T follicular helper cell (primary cell): ENCODE measurements at places on chromosomes 1 and 21.

DNA sequence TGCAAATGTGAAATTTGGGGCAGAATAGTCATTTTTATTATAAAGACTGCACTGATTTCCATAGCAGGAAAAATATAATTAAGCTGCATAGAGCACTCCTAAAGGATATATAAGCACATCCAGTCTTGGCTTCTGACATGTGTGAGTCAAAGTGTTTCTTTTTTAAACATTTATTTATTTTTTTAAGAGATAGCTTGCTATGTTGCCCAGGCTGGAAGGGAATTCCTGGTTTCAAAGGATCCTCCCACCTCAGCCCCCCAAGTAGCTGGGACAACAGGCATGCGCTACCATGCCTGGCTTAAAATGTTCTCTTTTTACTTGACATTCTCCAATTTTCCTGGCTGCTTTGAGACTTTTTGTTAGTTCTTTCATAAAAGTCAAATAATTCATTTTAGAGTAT is 126.1 kb downstream of the HMCN1 start:
- no peak for DNase-seq

DNA sequence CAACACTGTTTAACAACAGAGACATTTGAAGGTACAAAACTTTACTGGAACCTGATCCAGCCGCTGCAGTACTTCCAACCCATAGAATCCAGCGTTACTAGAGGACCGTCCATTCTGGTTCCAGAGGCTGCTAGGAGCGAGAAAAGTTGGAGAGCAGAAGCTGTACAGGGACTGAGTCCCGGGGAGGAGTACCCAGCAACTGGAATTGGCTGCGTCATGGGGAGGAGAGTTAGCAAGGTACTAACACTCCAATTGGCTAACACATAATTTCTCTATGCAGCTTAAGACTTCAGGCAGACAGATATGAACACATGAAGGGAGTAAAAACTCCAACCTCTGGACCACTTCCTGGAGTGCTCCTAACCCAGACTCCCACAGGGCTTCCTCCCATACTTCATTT is 2.1 kb upstream of the QSOX1 start:
- no peak for DNase-seq

DNA sequence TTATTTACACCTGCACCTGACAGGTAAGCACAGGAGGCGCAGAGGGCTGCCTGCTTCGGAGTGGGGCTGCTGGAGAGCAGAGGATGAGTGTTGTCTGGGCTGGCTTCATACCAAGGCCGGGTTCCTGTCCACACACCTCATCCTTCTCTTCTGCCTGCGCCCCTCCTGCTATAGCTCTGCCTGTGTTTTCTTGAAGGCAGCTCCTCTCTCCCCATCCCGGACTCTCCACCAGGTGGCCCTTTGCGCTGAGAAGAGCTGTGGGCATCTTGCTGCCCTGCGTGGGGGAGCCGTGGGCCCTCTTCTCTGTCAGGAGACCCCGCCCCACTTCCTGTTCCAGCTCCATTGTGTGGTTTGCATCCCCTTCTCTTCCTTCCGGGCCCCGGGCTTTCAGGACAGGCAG is 35.0 kb downstream of the ARHGEF10L start:
- no peak for DNase-seq

DNA sequence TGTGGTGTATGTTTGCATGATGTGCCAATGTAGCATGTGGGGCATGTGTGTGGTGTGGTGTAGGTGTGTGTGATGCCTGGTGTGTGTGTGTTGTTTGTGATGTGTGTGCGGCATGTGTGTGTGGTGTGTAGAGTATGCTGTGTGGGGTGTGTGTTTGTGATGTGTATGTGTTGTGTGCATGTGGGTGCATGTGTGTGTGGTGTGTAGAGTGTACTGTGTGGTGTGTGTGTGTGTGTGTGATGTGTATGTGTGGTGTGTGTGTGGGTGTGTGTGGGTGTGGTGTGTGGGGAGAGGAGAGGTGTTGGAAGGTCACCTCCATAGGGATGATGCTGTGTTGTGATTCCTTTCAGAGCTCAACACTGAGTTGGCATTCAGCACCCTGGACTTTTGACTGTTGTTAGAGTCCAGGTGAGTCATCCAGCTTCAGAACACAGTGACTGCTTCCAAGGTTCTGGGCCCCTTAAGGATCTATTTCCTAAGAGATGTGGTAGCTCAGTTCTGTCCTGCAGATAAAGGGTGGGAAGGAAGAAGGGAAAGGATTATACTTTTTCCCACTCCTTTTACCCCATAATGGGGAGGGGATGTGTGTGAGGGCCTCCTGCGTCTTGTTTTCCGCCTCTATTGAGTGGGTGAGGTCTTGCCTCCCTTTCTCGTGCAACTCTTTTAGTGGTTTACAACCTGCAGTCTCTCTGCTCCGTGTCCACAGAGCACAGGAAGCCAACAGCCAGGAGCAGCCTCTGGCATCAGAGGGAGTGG is 47.6 kb downstream of the RHOU start:
- no peak for DNase-seq
